T-helper 17 cell (primary cell): ENCODE measurements at places on chromosomes 1 and 21.

GRCh38 chr1:165409657-165410358 lies 35.1 kb downstream of the RXRG start:
- DNase-seq: no peak

DNA sequence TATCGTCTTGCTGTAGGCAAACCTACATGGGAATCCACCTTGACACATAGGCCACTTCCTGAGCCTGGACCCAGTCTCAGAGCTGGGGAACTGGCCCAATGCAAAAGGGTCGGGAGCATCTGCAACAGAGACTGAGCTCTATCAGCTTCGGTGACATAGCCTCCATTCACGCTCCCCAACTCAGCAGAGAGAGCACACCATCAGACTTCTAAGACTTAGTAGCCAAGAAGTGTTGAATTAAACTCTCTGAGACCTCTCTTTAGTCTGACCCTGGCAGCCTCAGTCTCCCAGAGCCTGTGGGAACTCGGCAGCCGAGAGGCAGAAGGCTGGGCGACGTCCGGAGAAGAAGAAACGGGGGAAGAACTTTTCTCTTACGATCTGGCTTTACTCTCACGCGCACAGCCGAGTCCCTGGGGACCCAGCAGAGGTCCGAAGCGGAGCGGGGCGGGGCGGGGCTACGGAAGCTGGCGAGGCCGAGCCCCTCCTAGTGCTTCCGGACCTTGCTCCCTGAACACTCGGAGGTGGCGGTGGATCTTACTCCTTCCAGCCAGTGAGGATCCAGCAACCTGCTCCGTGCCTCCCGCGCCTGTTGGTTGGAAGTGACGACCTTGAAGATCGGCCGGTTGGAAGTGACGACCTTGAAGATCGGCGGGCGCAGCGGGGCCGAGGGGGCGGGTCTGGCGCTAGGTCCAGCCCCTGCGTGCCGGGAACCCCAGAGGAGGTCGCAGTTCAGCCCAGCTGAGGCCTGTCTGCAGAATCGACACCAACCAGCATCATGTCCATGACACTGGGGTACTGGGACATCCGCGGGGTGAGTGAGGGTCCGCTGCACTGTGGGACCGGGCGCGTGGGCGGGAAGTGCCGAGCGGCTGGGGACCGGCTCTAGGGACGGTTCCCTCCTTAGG lies at the start of gene GSTM4:
GSTM4 (plus strand) TSS at position 485 of the 905 bp plus-strand sequence; CDS start at position 776, 291 bp downstream.
- peak; percentile 42 for DNase-seq

GRCh38 chr1:119861547-119861946 lies 34.8 kb downstream of the ADAM30 start:
- DNase-seq: no peak

DNA sequence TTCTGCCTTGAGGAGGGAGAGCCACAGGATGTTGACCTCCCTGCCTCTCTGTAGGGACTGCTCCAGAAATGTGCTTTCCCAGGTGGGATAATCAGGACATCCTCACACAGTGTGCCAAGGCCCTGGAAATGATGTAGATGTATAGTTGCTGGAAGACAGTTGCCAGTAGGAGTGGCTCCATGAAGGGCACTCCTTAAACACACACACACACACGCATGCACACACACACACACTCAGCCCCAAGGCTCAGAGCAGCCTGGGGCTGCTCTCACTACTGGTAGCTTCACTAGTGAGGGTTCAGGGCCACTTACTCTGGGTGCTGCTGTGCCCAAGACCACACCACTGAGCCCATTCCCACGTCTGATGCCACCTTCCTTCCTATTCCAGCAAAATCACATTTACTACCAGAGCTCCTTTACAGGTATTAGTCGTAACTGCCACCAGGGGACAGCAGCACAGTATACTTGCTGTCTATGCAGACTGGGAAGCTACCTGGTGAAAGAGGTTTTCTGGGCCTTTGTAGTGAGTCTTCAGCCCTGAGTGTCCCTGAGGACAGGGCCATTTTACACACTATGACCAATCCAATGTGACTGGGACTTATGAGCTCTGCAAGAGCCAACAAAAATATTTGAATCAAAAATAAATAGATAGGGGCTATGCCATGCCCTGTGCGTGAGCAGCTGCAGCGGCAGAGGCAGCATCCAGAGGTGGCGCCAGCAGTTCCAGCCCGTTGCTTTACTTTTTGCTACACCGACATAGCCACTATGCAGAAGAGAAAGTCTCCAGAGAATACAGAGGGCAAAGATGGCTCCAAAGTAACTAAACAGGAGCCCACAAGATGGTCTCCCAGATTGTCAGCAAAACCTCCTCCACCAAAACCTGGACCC lies 15.0 kb downstream of the CRNN start:
- DNase-seq: no peak

GRCh38 chr1:82086739-82087138 lies 286.0 kb downstream of the ADGRL2 start:
- no peak for DNase-seq

GRCh38 chr1:64404202-64404601 lies 65.7 kb upstream of the CACHD1 start:
- DNase-seq: no peak

GRCh38 chr1:76257823-76258222 lies 183.3 kb downstream of the ST6GALNAC3 start:
- DNase-seq: no peak

GRCh38 chr1:82562448-82562847 lies 761.7 kb downstream of the ADGRL2 start:
- no peak for DNase-seq

GRCh38 chr1:229641306-229641705 lies 15.3 kb downstream of the URB2 start:
- DNase-seq: no peak

- DNase-seq: no peak
These were observed 42.5 kb upstream of the SYT2 start for GRCh38 chr1:202752774-202753173.

DNA sequence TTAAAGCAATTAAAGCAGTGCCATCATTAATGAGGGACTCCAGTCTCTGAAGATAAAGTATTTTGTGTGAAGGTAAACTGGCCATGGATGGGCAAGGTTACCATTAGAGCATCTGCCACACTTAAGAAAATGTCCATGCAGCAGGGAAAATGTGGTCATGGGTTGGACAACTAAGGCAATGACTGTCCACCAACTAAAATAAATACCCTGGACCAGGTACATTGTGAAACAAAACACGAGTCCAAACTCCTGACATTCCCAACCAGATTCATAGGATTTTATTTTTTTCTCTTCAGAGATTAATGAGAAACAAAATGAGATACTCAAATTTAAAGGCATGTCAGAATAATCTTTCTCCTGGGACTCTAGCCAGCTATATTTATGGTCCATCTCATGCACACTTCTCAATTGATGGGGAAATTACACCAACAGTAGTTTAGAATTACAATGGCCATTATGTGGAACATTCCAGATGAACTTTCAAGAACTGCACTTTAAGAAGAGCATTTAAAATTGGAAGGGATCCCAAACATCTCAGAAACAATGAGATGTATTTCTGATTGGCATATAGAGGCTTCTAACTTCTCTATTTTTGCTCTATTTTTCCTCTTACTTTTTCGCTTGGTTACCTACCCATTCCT lies 8.1 kb downstream of the GBP7 start:
- no peak for DNase-seq

DNA sequence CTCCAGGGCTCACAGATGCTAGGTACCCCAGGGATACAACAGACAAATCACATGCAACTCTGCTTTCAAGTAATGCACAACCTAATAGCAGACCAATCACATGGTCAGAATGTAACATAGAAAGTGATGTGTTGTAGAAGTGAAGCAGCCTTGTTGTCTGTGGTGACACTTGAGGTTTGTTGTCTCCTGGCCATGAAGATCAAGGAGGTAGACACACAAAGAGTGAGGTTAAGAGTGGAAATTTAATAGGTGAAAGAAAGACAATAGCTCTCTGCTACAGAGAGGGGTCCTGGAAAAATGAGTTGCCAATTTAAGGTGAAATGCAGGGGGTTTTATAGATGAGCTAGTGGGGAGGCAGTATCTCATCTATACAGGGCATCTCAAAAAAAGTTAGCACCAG lies 2.5 kb upstream of the TMEM9 start:
- DNase-seq: no peak

- no peak for DNase-seq
These were observed 44.8 kb upstream of the KAZN start for GRCh38 chr1:14553711-14554110.

DNA sequence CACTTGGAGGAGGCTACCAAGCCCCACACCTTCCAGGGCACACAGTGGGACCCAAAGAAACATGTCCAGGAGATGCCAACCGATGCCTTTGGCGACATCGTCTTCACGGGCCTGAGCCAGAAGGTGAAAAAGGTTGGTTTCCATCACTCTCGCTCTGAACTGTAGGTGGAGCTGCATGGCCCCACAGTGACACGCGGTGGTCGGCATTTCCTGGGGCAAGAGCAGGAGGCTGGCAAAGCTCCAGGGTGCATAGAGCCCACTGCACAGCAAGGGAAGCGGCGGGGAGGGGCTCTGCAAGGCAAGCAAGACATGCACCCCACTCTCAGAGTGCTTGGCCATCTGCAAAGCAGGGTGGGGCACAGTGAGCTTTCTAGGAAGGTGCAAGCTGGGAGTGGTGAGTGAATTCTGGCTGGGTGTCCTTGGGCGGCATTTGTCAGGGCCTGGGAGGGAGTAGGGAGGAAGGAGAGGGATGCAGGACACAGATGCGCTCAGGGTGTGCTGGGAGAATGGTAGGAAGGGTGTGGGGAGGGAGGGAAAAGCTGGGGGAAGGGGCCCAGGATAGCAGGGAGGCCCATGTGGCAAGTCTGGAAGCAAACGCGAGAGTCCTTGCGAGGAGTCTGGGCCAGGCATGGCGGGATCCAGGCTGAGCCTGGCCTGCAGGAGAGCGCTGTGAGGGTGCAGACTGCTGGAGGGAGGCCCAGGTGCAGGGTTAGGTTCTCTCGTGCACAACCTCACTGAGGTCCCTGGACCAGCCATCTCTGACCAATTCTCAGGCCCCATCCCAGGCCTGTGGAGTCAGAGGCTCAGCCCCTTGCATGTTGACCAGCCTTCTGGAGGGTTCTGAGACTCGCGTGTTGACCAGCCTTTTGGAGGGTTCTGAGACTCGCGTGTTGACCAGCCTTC lies 11.0 kb downstream of the TRPM2 start:
- no peak for DNase-seq

- DNase-seq: no peak
These were observed 60.9 kb downstream of the AK5 start for GRCh38 chr1:77342745-77343144.

DNA sequence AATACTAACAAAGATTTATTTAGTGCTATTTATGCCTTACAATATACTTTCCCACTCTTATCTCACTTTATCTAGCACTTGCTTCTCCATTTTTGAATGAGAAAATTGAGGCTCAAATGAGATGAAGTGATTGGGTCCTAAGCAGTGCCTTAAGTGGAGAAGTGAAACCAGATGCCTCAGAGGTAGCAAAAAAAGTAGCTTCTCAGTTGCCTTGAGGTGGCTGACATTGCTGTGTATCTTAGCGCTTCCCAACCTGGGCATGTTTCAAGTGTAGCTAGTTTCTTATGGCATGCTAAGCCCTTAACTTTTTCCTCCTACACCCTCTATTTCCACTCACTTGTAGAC lies 390.4 kb downstream of the OMA1 start:
- no peak for DNase-seq

DNA sequence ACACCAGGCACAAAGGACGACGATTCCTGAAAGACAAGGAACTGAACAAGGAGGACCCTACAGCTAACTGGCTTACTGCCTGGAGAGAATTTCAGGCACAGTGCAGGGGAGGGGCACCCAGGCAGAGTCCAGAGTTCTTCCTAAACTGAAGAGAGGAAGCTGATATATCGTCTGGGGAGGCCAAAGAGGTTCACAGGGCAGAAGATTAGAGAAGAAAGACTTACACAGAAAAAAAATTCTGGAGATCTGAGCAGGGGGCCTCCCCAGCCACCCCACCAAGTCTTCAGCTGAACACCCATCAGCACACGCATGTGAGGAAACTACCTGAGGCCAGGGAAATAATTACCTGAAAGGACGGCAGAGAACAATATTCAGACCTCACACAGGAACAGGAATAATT lies 24.6 kb downstream of the SORT1 start:
- DNase-seq: no peak

GRCh38 chr1:68201546-68202238 lies 30.6 kb downstream of the WLS start:
- DNase-seq: no peak

GRCh38 chr1:11502516-11502915 lies 23.6 kb downstream of the DISP3 start:
- no peak for DNase-seq

DNA sequence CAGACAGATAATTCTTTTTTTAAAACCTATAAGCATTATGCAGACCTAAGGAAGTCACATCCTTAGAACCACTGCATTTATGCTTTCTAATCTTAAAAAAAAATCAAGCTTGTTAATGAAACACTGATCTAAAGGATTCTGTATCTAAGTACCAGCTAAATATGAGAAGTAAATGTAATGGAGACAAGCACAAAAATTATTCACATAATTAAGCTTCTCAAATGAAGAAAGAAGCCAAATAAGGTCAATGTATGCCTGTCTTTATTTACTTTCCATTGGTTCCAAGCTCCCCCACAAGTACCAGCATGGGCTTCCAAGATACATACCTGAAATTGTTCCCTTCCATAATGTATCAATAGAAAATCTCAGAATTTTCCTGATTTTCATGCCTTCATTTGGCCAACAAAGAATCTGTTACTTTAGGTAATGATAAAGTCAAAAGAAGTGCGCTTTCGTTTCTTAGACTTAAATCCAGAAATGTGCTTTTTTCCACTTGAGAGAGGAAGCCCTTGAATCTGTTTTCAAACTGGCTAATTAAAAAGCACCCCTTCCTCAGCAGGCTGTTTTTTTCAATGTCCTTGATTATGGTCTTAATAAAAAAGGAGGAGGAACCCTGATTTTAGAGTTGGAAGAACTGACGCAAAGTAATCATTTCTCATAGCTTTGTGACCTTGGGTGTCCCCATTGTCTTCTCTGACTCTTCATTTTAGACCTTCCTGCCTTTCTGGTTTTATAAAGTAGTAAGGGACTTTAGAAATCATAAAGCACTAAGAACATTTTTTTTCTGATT lies 3.8 kb downstream of the RGS2 start:
- DNase-seq: no peak

GRCh38 chr1:181324797-181325616 lies 158.3 kb upstream of the CACNA1E start:
- no peak for DNase-seq

DNA sequence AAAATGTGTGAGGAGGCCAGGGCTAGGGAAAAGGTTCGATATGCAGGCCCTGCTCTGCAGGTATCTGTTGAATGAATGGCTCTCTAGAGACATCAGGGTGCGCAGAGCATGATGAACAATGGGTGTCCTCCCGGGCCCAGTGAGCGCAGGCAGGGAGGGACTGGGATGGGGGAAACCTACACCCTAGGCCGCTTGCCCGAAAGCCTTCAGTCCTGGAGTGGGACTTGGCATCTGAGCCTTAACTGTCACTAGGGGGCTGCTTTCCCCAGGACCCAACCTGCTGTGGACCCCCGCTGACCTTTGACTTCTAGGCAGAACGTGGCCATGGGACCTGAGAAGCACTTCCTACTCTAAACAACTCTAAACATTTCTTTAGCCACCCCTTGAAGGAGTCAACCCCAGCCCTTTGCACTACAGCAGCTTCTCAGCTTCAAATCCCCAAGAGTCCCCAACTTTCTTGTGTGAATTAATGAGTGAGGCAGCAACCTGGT lies 444 bp upstream of the MAP3K6 start:
- no peak for DNase-seq

- no peak for DNase-seq
These were observed 70.3 kb downstream of the HSF2BP start for GRCh38 chr21:43588957-43589356.

- no peak for DNase-seq
These were observed 35.6 kb upstream of the RRP15 start for GRCh38 chr1:218249338-218250140.
